ENCODE measurements at places on chromosomes 5 and 9.

- DNase-seq = no peak
Observed at GRCh38 chr9:87684627-87685219, 41.2 kb upstream of the CTSL start.

DNA sequence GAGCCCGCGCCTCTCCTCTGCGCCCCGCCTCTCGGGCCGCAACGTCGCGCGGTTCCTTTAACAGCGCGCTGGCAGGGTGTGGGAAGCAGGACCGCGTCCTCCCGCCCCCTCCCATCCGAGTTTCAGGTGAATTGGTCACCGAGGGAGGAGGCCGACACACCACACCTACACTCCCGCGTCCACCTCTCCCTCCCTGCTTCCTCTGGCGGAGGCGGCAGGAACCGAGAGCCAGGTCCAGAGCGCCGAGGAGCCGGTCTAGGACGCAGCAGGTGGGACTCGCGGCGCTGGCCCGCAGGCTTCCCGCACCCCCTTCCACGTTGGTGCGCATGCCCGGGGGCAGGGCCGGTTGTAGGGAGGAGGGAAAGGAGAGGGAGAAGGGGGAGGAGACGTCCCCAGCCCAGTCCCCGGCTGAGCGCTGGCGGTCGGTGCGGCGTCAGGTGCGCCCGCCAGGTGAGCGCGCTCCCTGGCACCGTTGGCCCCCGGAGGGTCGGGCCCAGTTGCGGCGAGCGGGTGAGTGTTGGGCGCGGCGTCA lies at the start of gene OCLN:
Gene OCLN, plus strand, starts transcription at position 400 of the 532 bp plus-strand sequence. CDS start 11,455 bp downstream, outside the sequence.
- no peak for DNase-seq

DNA sequence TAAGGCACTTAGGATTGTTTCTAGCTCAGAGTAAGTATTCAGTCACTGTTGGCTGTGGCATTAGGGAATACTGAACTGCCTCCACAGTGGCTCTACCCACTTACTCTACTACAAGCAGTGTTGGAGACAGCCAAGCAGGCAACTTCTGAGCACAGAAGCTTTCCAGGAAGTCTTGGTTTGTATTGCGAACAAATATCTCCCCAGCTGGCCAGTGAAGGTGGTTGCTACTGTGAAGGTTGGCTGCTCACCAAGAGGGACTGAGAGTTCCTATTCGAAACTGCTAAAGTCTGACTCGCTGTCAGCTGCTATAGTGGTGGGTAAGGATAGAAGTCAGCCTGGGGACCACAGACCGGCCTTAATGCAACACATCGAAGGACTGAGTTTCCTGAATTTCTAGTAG lies 319.1 kb downstream of the KIF4B start:
- no peak for DNase-seq

DNA sequence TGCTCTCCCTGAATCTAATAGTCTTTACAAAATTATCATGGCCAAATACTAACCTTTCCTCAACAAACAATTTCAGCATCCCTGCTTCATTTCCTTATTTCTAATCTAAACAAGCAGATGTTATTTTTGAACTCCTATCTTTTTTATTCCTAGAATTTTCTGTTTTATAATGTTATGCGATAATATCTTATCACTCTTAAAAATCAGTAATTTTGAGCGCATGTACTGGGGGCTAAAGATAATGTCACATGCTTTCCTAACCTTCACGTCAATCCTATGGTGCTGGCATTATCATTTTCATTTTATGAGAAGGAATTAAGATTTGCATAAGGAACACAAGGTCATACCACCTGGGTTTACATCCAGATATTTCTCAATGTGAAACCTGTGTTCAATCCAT lies 648.0 kb downstream of the BRINP1 start:
- no peak for DNase-seq

GRCh38 chr5:65043843-65044359 lies 275.2 kb downstream of the CWC27 start:
- no peak for DNase-seq

DNA sequence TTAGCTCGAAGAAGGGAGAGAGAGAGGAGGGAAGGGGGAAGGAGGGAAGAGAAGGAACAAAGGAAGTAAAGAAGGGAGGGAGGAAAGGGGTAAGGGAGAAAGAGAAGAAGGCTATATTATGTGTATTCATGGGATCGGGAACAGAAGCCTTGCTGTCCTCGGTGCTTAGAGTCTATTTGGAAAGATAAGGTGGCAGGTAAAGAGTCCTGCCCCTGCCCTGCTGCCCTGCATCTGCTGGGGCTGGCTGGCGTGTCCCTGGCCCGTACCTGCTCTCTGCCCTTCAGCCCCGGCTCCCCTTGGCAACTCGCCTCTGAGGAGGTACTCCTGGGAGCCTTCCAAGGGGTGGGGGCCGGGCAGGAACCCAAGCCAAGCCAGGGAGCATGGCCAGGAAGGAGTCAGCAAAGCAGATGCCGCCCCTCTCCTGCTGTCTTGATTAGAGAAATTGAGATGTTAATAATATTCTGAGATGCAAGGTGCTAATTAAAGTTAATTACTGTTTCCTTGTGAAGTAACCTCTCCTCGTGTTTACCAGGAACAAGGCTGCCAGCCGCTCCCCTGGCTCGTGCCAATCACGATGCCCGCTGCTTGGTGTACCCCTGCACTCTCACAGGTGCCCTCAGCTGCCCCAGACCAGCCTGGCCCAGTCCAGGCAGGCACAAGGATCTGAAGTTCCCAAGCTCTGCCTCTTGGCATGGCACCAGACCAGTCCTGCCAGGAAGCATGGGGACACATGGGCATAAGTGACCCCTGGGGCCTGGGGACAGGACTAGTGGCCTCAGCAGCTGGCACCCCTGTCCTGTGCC lies 36.6 kb downstream of the PCDH1 start:
- no peak for DNase-seq

- DNase-seq = no peak
Observed at GRCh38 chr5:73300337-73301207, 127.6 kb downstream of the TMEM174 start.

DNA sequence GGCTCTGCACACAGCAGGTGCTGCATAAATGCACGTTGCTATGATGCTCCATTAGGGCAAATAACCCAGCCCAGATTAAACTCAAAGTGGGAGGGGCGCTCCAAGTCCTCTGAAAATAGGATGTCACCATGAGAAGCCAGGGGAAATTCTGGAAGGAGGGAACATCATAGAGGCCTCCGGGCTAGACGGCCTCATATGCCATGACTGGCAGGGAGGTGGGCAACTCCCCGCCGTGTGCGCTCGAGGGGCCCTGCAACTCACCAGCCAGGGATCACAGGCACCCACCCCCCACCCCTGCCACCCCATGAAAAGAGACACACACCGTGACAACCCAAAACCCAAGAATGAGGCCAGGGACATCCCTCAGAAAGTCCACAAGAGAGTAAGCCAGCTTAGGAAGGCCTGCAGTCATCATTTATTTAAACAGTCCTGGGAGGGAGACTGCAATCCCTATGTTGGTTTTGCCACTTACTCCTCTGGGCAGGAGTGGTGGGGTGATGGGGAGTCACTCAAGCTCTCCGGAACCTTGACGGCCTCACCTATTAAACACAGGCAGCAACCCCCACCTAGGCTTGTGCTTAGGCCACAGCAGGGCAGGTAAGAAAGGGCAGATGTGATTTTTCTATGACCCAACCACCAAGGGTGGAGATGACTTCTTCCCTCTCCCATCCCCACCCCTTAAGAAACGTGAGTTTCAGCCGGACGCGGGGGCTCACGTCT lies 4.0 kb downstream of the VAV2 start:
- DNase-seq = no peak

DNA sequence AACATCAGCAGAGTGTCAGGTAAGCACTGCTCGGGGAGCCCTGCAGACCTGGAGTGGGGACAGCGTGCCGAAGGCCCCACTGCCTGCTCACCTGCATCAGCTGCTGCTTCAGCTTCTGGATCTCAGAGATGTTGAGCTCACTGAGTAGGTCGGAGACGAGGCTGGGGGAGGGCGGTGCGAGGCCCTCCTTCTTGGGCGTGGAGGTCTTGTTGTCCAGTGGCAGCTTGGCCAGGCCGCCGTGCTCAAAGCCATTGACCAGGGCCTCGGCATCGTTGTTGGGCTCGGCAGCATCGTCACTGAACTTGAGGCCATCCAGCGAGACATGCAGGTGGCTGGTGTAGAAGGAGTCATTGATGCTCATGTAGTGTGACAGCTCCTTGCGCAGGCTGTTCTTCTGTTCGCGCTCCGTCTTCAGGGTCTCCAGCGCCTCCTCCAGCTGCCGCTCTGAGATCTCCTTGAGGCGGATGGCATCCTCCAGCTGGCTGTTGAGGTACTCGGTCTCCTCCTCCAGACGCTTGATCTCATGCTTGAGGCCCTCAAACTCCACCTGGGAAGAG lies 44.3 kb downstream of the BICD2 start:
- DNase-seq = no peak

DNA sequence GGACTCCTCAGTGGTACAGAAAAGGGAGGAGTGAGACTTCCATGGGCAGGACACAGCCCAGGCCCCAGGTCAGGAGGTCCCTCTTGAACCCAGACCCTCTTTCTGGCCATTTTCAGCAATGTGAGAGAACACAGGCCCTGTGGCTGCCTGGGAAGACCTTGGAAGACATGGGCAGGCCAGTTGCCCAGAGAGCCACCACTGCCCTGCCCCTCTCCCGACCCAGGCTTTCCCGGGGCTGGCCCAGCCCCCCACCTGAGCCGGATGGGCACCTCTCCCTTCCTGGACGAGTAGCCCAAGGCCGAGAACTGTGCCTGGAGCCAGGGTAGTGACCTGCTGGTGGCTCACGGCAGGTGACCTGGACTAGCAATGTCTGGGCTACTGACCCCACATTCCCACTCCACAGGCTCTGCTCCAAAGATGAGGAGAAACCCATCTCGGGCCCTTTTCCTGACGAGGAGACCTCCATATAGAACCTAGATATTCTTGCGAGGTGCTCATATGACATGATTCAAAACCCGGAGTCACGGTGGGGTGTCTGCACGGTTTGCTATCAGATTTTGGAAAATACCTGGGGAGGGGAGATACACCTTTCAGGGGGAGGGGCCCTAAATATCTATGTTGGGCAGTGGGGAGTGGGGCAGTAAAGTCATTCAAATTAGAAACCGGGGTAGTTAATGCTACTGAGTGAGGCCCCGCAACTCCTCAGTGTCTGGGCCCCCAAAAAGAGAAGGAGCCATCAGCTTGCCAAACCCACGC lies 59.4 kb downstream of the ZNF354C start:
- DNase-seq = no peak

- DNase-seq = no peak
Observed at GRCh38 chr5:95068289-95068910, 216.5 kb downstream of the MCTP1 start.

GRCh38 chr9:133996531-133997520 lies 4.7 kb upstream of the VAV2 start:
- DNase-seq = no peak

- no peak for DNase-seq
Observed at GRCh38 chr5:159928122-159928909, 12.0 kb downstream of the ADRA1B start.

DNA sequence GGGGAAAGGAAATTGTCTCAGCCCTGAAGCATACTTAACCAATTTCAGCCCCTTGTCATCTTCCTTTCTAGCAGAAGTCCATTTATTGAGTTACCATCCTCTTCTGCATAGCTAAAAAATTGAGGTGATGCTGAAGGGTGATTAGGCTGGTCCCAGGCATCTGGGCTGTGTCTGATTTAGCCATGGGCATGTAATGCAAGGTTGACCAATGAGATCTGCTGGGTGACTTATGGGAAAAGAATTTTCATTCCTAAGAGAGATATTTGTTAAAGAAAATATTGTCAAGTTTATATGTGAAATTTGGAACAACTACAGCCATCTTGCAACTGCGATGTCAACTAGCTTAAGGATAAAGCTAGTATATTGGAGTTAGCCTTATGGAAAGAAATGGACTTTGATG lies 5.1 kb downstream of the ITGA2 start:
- no peak for DNase-seq

- DNase-seq = no peak
Observed at GRCh38 chr5:171542525-171543140, 123.2 kb downstream of the FGF18 start.

- no peak for DNase-seq
Observed at GRCh38 chr5:181086026-181086883, 44.7 kb downstream of the OR2V1 start.

DNA sequence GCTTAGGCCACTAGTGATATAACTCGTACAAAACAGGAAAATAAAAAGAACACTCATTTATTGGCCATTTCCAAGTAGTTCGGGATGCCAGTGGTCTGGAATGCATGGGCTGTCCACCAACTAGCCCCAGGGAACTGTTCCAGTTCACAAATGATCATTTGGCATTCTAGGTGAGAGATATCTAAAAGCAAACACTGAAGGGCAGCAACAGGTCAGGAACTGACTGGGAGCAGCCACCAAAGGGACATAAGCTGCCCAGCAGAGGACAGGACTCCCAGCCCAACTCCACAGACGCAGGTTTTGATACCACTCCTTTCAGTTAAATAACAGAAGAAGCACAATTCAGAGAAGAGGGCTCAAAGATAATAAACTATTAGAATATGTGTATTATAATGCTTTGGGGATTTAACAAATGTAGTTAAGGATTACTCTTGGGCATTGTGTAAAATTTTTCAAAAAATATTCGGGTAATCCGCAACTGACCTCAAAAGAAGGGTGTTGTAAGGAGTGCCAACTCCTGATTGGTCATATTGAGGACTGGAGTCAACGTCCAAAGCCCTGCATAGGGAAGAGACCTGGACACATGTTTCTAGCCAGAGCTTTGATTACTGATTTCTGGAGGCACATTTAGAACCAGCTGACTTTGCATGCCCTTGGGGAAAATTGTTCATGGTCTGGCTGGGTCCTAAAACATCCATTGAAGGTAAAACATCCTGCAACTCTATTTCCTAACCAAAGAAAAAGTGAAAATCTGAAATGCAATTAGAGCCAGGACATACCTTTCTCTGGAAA lies 320.0 kb downstream of the DNAH5 start:
- DNase-seq = no peak

DNA sequence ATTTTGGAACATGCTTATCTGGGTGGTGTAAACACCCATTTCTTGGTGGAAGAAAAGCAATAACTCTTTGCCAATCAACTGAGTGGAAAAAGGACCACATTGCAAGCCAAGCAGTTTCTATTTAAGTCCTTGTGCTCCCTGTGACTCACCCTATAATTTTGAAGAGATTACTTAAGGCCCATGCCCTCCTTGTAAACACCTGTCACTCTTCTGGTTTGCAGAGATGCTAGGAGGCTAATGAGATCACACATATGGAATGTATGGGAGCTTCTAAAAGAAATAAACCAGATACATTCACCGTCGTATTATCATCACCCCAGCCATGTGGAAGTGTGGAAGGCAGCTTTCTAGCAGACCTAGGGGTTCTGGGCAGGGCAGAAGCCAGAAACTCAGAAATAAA lies 337.1 kb downstream of the GADD45G start:
- DNase-seq = no peak
